Peyer's patch (tissue), 4 donors: ENCODE measurements at places on chromosomes 12 and 14.

DNA sequence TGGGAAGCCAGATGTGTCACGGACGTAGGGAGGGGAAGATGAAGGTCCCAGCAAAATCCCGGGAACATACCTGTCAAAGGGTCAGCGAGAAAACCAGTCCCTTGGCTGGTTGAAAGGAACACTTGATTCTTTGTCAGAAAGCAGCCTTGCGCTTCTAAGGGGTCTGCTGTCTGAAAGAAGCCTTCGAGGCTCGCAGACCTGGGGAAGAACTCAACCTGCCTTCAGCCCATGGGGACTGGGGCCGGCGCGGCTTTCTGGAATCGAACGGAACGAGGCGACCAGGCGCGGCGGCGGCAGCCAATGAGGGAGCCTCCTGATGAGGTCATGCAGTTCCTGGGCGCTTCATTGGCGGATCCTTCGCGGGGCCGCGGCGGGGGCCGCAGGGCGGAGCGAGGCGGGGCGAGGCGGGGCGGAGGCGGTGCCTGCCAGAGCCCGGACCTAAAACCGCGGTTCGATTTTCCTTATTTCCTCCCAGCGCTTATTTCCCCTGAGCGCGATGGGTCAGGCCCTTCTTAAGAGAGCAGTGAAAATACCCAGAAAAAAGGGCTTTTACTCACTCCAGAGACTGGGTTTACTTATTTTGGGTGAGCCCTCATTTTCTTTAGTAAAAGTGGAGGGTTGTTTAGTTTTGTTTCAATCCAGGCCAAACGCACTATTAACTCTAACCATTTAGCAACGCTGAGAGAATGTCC, 11.8 kb upstream of the TTC7B start:
- peaks cover 8% of the 10 kb centered on the region for H3K4me1 ChIP-seq
- no peaks in the 10 kb centered on the region for H3K36me3 ChIP-seq
- peak overlapping the region; percentile 66 for H3K27ac ChIP-seq
- peak; percentile 96 for DNase-seq
- no peaks in the 10 kb centered on the region for H3K27me3 ChIP-seq
- H3K4me3 ChIP-seq = peak overlapping the region; percentile 47

GRCh38 chr12:32560520-32560919, 118.6 kb upstream of the DNM1L start:
- H3K36me3 ChIP-seq = peaks cover 8% of the 10 kb centered on the region
- DNase-seq = no peak
- H3K27me3 ChIP-seq = no peaks in the 10 kb centered on the region

- no peak for DNase-seq
- no peaks in the 10 kb centered on the region for H3K4me1 ChIP-seq
- H3K27me3 ChIP-seq = no peaks in the 10 kb centered on the region
- no peak overlapping the region for H3K27ac ChIP-seq
- no peaks in the 10 kb centered on the region for H3K36me3 ChIP-seq
Measured at GRCh38 chr14:58562141-58562540, 75.6 kb upstream of the DACT1 start.

GRCh38 chr12:53295891-53296219, 513 bp downstream of the PFDN5 start:
- peaks cover 10% of the 10 kb centered on the region for H3K36me3 ChIP-seq
- no peaks in the 10 kb centered on the region for H3K4me1 ChIP-seq
- peak overlapping the region; percentile 95 for H3K4me3 ChIP-seq
- peak overlapping the region; percentile 88 for H3K27ac ChIP-seq

GRCh38 chr14:99075061-99075460, 196.9 kb downstream of the BCL11B start:
- no peaks in the 10 kb centered on the region for H3K36me3 ChIP-seq
- no peak overlapping the region for H3K27ac ChIP-seq
- H3K4me3 ChIP-seq = no peak overlapping the region
- no peaks in the 10 kb centered on the region for H3K4me1 ChIP-seq

- H3K27me3 ChIP-seq = no peaks in the 10 kb centered on the region
- no peak for DNase-seq
- no peak overlapping the region for H3K4me3 ChIP-seq
- no peaks in the 10 kb centered on the region for H3K36me3 ChIP-seq
- no peaks in the 10 kb centered on the region for H3K4me1 ChIP-seq
Measured at GRCh38 chr12:112595410-112595809, 176.7 kb downstream of the PTPN11 start.

GRCh38 chr14:69863083-69863482, 16.1 kb upstream of the SMOC1 start:
- no peaks in the 10 kb centered on the region for H3K4me1 ChIP-seq
- H3K27me3 ChIP-seq = no peaks in the 10 kb centered on the region
- H3K27ac ChIP-seq = no peak overlapping the region
- H3K4me3 ChIP-seq = no peak overlapping the region
- no peaks in the 10 kb centered on the region for H3K36me3 ChIP-seq

DNA sequence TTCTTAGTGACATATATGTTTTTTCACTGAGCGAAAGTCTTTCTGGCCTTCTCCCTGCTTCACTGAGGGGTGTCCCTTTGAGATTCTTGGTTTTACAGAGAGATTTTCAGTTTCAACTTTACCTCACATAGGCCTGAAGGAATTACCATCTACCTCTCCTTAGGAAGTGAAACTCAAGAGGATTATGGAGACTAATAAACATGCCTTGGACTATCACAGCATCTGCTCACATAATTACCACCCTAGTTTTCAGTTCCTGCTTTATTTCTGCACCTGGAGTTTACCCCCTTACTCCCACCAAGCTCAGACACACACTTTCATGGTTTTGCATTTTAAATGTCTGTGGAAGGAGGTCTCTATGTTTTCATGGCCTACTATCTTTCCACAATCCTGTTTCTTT, 118.3 kb upstream of the SCAF11 start:
- H3K4me1 ChIP-seq = peaks cover 4% of the 10 kb centered on the region
- no peak for DNase-seq
- H3K27ac ChIP-seq = no peak overlapping the region
- H3K27me3 ChIP-seq = no peaks in the 10 kb centered on the region
- no peaks in the 10 kb centered on the region for H3K36me3 ChIP-seq

DNA sequence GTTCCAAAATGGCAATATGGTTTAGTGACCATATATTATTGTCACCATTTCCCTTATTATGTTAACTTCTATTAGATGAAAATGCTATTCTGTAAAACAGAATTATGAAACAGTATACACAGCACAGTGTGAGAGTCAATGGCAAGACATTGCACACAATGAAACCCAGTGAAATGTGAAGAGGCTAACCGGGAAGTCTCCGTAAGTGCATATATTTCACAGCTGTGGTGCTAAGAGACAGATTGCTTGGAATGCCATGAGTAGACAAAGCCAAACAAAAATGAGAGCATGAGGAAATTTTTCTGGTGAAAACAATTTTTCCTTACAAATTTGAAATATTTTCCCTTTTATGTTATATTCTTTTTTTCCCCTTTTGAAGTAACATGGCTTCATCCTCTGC, 49.4 kb downstream of the DYRK2 start:
- no peak overlapping the region for H3K27ac ChIP-seq
- H3K4me1 ChIP-seq = no peaks in the 10 kb centered on the region
- H3K27me3 ChIP-seq = no peaks in the 10 kb centered on the region

- no peaks in the 10 kb centered on the region for H3K36me3 ChIP-seq
- no peak overlapping the region for H3K27ac ChIP-seq
- DNase-seq = no peak
- no peak overlapping the region for H3K4me3 ChIP-seq
- H3K27me3 ChIP-seq = no peaks in the 10 kb centered on the region
Measured at GRCh38 chr12:33052141-33053051, 155.8 kb upstream of the PKP2 start.

GRCh38 chr14:75064205-75064567, 362 bp upstream of the ACYP1 start:
- no peaks in the 10 kb centered on the region for H3K4me1 ChIP-seq
- peak overlapping the region; percentile 87 for H3K4me3 ChIP-seq
- DNase-seq = no peak
- H3K27me3 ChIP-seq = no peaks in the 10 kb centered on the region
- peak overlapping the region; percentile 81 for H3K27ac ChIP-seq

GRCh38 chr14:90995785-90996184, 64.7 kb downstream of the RPS6KA5 start:
- no peaks in the 10 kb centered on the region for H3K36me3 ChIP-seq
- H3K27me3 ChIP-seq = no peaks in the 10 kb centered on the region
- H3K4me3 ChIP-seq = no peak overlapping the region
- no peaks in the 10 kb centered on the region for H3K4me1 ChIP-seq

- no peaks in the 10 kb centered on the region for H3K36me3 ChIP-seq
- H3K4me1 ChIP-seq = no peaks in the 10 kb centered on the region
- H3K27me3 ChIP-seq = no peaks in the 10 kb centered on the region
- no peak overlapping the region for H3K27ac ChIP-seq
- DNase-seq = no peak
Measured at GRCh38 chr12:130705178-130705822, 10.8 kb downstream of the RIMBP2 start.

DNA sequence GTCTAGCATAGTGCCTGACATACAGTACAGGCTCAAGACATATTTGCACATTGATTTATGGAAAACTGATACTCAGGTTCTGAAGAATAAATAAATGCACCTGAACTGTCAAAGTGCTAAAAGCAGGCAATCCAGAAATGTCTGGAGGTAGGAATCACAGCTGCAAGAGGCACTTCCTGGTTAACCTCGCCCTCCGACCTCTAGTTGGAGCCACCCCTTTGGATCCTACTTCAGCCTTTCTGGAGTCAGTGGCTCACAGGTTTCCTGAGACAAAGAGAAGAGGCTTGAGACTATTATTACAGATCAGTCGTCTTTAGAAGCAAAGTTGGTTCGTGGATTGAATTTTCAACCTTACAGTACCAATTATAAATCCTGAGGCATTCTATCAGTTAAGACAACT, 13.0 kb downstream of the TCP11L2 start:
- no peaks in the 10 kb centered on the region for H3K4me1 ChIP-seq
- H3K4me3 ChIP-seq = no peak overlapping the region
- H3K27me3 ChIP-seq = no peaks in the 10 kb centered on the region
- no peak for DNase-seq
